Transverse colon (tissue), 4 donors: ENCODE measurements at places on chromosomes 5 and 9.

- DNase-seq: no peak
Observed at GRCh38 chr5:88438006-88438405, 169.4 kb upstream of the TMEM161B start.

DNA sequence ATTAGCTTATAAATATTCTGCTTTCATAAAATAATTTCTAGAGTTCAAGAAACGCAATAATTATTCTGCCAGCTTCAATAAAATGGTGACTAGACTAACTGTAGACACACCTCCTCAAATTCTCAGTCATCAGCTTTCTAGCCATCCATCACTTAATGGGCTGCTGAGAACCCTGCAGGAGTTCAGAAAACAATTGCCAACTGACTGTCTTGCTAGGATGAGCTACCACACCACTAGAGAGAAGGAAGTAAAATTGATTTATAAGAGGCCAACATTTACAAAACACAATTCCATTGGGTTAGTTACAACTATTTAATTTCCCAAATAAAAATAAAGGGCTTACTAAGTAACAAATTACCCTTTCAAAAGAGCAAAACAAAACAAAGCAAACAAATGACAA lies 126.5 kb upstream of the PAPPA start:
- no peak for DNase-seq

DNA sequence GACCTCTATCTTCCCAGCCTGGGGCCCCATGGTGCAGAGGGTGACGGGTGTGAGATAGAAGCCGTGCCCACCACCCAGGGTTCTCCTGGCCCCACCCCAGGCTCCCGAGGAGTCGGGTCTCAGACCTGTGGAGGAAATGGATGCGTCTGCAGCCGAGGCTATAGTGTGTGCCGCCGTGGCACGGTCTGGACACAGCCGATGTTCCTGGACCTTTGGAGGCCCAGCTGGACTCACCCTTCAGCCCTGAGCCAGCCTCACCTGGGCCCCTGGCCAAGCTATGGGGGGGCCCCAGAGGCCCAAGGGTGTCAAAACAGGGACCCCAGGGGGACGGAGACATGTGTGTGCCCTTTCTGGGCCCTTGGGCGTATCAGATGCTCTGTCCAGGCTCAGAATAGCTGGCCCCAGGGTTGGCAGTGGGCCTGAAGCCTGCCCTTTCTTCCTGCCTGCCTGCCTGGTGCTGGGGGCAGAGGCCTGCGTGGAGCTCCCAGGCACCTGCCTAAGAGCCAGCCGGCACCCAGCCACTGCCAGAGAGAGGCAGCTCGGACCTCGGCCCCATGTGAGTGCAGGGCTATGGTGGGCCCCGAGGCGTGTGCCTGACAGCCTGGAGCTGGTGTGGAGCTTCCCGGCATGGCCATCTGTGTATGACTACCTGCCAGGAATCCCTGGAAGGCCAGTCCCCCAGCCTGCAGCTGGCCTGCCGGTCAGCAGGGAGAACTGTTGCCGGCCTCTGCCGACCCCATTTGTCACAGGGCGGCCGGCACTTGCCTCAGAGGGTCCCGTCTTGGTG lies 41.8 kb downstream of the KCNT1 start:
- no peak for DNase-seq

DNA sequence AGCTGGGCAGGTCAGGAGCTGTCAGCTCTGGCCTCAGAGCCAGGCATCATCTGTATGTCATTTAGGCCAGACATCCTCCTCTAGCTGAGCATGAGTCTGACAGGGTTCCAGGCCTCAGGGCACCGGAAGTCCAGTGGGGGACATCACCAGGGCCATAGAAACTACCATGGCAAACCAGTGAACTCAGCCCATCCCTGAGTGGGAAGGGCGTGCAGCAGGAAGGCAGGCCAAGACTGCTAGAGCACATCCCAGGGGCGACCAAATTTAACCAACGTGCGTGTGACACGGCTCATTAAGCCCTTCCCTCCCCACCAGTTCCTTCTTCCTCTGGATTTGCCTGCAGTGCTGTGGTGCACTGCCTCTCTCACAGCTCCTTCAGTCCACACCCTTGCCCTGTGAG lies 75.9 kb downstream of the COL27A1 start:
- DNase-seq: no peak

DNA sequence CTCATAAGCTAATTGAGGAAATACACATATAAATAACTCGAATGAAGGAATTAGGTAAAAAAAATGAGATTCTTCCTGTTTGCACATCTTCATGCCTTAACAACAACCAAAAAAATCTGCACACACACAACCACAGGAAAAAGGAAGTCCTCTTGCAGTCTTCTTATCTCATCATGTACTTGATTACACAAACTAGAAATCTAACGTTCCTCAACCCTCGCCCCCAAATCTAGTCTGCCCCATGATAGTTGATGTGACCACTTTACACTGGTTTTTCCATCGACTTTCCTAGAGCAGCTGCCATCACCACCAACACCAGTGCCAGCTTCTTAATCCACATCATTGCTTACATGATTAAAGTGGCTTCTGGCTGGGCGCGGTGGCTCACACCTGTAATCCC lies 31.2 kb upstream of the RNU6ATAC start:
- no peak for DNase-seq

DNA sequence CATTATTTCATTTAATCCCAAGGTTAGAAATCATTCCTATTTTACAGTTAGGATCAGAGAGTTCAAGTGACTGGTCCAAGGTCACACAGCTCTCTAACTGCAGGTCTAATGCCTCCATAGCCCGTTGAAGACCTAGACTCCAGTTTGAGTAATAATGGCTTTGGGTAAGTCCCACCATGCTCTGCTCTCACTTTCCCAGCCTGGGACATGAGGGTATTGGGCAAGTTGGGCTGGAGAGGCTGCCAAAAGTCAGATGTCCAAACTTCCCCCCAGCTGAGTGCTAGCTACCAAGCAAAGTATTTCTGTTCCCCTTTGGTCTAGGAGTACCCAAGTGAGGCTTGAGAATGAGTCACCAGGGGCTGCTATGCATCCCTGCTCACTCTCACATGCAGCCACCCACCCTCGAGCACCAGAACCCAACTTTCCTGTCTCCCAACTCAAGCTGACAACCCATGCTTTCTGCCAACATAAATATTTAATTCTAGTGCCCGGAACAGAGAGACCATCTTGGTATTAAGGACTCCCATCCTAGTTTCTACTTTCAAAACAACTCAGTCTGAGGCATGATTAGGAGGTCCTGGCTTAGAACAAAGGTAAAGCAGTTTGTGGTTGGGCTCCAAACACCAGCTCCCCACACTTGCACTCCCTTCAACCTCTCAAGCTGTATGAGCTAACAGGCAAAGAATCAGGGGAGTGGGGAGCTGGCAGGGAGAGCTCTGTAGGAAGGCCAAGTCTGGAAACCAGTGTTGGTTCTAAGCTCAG lies 236.5 kb upstream of the TRIM32 start:
- no peak for DNase-seq

DNA sequence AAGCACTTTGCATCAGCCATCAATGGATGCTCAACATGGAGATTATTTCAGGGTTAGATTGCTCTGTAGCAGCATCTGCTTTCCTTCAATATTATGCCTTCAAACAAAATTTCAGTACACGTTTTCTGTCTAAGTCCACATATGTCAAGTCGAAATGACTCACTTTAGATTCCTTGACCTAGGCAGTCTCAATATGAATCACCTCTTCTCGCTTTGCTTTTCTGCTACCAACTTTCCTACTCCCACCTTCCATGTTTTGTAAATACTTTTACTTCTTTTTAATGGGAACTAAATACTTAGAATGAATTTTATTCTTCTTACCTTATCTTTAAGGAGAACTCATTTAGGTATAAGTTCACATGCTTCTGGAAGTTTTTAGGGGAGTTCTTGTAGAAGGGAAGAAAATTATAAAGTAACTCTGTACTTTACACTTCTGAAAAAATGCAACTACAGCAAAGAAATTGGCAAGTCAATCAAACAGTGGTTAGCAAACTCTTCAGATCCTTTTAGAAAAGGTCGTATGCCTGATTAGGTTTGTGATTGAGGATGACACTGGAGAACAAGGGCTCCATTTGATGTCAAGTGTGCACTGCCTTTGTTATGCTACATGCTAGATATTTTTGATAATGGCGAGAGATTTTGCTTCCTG lies 478.5 kb upstream of the SMARCA2 start:
- DNase-seq: no peak

GRCh38 chr5:65334077-65334476 lies 147.6 kb downstream of the ADAMTS6 start:
- peak; percentile 16 for DNase-seq

DNA sequence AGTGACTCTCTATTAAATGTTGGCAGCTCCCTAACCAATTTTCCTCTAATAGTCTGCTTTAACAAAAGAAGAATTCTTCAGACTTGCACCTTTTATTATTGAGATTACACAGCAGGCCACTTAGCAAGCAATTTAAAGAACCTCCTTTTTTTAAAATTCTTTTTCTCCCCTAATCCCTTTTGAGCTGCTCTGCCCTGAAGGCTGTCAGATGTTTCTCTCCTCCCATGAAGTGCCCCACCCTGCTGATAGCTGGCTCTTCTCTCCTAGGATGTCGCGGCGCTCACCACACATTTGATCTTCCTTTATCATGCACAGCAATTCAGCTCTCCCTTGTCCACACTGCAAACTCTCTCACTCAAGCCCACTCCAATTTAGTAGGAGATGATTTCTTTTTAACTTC lies 1471.1 kb upstream of the ACO1 start:
- DNase-seq: no peak

DNA sequence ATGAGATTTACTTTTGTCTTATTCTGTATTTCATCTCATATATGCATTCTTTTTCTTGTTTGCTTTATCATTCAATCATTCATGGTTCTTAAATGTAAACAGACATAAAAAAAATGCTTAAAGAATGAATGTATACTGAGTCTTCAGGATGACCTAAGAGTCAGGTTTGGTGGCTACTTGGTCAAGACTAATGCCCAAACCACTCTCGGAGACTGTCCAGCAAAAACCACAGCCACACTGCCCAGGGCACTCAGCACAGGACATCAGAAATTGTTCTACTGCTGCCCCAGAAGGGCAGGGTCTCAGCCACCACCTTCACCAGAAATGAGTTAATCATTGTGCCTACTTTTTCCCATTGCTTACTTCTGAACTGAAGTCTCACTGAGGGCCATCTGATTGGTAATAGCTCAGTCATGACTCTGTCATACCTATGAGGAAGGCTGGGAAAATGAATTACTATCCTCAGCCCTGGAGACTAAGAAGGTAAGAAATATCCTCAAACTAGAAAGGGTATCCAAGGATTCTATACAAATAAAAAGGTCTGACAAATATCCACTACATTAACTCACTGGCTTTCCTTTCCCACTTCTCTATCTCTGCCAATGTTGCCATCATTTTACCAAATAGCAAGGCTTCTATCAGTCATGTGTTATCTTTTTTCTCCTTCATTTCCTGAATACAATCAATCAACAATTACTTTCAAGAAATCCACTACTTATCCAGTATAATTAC lies 236.1 kb downstream of the CETN3 start:
- DNase-seq: no peak

DNA sequence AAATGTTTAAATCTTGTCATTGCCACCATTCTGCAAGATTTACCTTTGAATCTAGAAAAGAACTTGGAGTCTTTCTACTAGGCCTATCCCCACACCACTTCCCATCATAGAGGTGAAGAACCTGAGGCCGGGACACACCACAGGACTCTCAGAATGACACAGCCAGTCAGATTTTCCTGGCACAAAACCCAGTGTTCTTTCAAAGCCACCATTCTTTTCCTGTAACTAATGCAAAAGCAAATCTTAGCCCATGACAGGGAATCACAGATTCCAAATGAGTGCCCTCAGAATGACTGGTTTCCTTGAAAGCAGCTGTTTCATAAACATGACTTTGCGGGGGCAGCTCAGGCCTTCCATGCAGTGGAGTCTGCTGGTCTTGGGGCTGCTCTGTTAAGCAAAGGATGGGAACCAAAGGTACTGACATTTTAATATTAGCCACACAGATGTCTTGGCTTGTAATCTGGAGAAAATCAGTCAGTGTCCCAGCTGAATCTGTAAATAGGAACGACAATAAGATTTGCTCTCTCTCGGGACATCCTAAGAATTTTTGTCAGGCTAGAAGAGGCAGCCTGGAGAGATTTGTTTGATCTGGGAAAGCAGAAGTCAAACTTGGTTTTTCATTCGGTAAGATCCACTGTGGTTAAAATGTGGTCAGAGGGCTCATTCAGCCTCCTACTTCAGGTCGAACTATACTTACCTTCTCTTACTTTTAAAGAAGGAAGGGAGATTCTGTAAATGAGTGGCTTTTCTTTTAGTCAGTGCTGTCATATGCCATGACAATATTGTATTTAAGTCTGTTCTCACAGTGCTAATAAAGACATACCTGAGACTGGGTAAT lies 115.1 kb downstream of the PALM2AKAP2 start:
- DNase-seq: no peak

DNA sequence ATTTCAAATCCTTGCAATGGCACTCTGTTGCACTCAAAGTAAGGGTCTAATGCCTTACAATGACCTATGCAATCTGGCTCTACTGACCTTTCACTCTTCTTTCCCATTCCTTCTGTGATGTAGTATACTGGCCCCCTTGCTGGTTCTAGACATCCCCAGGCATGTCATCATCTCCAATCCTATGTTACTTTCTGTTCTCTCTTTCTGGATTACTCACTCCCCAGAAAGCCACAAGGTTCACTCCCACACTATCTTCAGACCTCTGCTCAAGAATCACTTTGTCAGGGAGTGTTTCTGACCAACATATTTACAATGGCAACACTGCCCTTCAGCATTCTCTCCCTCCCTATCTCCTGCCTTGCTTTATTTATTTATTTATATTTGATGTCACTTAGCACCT lies 802.2 kb upstream of the WWC1 start:
- no peak for DNase-seq

GRCh38 chr5:94968507-94969095 lies 316.3 kb downstream of the MCTP1 start:
- DNase-seq: no peak

- DNase-seq: no peak
Observed at GRCh38 chr9:79302569-79302968, 269.2 kb upstream of the TLE4 start.

DNA sequence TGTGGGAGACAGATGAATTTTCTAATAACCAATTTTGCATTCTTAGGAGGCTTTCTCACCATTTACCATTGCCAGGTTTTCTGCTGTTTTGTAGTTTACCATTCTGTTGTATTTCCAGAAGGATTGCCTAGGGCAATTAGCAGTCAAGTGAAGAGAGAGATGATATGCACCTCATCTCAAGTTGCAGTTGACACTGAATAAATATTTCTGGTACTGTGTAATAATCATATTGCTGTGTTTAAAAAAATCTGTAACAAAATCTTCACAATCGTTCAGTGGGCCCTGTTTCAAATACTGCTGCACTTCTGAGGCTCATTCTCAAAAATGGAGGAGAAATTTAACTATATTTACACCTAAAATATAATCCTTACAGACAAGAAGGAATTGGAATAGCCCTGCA lies 706.1 kb upstream of the PTPRD start:
- no peak for DNase-seq

GRCh38 chr5:143065185-143065965 lies 295.2 kb downstream of the ARHGAP26 start:
- no peak for DNase-seq

GRCh38 chr9:69549310-69550202 lies 122.6 kb downstream of the APBA1 start:
- DNase-seq: no peak

DNA sequence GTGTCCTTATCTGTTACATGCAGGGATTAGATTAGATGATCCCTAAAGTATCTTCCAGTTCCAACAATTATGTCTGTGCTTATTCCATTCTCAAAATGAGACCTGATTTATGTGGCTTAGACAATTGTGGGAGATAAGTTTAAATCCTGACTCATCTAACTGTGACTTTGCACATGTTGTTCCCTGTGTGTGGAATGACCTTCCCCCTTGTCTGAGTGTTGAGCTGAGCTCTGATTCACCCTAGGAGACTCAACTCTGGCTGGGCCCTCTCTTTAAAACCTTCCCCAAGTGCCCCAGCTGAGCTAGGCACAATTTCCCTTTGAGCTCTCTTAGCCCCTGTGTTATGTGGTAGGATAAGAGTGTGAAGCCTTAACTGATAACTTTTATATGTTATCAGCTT lies 118.9 kb upstream of the ELL2 start:
- no peak for DNase-seq
